ENCODE measurements at places on chromosomes 3 and 15.

GRCh38 chr15:40085266-40085665, 23.4 kb downstream of the BMF start:
- DNase-seq: no peak

- no peak for DNase-seq
These were observed 23.5 kb downstream of the MOBP start for GRCh38 chr3:39491014-39491413.

DNA sequence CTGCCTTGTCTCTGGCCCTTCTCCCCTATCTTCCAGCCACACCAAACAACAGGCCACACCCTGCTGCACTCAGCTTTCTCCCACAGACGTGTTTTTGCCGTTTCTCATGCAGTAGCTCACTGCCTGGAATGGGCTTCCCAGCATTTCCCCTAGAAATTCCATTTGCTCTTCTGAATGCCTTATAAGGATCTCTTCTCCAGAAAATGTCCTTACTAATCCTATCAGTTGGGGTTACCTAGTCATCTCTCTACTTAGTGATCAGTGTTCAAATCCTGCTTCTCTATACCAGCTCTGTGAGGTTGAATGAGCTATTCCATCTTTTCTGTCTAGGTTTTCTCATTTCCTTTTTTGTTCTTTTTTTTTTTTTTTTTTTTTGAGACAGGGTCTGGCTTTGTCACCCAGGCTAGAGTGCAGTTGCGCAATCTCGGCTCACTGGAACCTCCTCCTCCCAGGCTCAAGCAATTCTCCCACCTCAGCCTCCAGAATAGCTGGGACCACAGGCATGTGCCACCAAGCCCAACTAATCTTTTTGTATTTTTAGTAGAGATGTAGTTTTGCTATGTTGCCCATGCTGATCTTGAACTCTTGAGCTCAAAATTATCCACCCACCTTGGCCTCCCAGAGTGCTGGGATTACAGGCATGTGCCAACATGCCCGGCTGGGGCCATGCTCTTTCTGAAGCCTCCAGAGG, 98.2 kb upstream of the CHD2 start:
- no peak for DNase-seq

- DNase-seq: no peak
These were observed 99.2 kb upstream of the TMC3 start for GRCh38 chr15:81473177-81473576.

- no peak for DNase-seq
These were observed 106.9 kb upstream of the TLE3 start for GRCh38 chr15:70204652-70205051.

- no peak for DNase-seq
These were observed 263.2 kb upstream of the LMCD1 start for GRCh38 chr3:8238432-8238831.

GRCh38 chr15:63288778-63289378, 11.5 kb downstream of the APH1B start:
- DNase-seq: no peak

- DNase-seq: no peak
These were observed 43.0 kb downstream of the ZBTB38 start for GRCh38 chr3:141411251-141411771.

All from anterior cingulate cortex (tissue), 58 donors.